ENCODE measurements at places on chromosomes 13 and 19.
A peak's percentile ranks its signal among the peaks of the same experiment; 100 is the strongest.

DNA sequence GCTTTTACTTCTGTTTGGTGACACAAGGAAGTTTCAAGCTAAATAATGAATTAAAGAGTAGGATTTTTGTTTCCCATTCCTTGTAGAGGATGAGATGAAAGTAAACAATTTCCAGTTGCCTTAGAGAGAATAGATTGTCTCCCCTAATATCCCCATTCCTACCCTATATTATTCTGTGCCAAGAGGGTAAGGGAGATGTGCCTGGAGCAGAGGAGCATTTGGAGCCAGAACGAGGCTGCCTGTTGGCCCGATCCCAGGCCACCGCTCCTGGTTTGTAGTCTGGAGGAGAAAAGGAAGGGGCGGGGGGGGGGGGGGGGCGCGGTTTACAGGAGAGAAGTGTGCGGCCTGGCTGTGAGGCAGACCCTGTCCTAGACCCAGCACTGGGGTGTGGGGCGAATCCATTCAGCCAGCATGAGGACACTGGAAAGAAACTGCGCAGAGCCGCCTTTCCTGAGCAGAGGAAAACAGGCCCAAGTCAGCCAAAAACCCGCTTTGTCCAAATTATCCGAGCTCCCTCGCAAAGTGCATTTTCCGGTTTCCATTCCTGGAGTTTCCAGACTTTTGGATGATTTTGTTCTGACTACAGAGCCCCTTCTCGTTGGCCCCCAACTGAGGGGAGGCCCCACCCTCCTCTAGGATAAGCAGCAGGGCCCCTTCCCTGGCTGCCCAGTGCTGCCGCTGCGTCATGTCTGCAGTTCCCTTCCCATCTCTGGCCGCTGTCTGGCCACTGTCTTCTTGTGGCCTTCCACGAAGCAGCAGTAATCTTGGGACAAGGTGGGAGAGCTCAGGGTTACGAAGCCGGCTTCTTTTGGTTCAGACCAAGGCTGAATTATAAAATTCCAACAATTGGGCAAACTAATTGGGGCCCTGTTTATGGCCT, 23.0 kb downstream of the NFIX start:
- DNase-seq = no peak

- no peak for DNase-seq
Observed at GRCh38 chr13:30615866-30616541, 1.7 kb upstream of the USPL1 start.

DNA sequence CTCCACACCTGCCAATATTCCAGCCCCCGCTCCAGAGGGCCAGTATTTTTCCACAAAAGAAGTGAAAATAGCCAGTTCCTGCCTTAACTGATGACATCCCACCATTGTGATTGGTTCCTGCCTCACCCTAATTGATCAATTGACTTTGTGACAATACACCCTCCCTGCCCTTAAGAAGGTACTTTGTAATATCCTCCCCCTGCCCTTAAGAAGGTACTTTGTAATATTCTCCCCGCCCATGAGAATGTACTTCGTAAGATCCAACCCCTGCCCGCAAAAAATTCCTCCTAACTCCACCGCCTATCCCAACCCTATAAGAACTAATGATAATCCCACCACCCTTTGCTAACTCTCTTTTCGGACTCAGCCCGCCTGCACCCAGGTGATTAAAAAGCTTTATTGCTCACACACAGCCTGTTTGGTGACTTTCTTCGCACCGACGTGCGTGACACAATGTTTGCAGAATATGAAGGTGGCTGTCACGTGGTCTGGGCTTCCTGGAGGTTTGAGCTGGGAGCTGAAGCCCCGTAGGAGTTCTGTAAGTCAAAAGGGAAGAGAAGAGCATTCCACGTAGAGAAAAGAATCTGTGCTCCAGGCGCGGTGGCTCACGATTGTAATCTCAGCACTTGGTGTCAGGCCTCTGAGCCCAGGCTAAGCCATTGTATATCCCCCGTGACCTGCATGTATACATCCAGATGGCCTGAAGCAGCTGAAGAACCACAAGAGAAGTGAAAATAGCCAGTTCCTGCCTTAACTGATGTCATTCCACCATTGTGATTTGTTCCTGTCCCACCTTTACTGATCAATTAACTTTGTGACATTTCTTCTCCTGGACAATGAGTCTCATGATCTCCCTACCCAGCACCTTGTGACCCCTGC, 6.2 kb upstream of the FUT3 start:
- DNase-seq = no peak

GRCh38 chr13:42258747-42259146, 13.2 kb upstream of the AKAP11 start:
- DNase-seq = no peak

- DNase-seq = peak; percentile 72
Observed at GRCh38 chr13:100721885-100722512, 47.4 kb upstream of the TMTC4 start.

DNA sequence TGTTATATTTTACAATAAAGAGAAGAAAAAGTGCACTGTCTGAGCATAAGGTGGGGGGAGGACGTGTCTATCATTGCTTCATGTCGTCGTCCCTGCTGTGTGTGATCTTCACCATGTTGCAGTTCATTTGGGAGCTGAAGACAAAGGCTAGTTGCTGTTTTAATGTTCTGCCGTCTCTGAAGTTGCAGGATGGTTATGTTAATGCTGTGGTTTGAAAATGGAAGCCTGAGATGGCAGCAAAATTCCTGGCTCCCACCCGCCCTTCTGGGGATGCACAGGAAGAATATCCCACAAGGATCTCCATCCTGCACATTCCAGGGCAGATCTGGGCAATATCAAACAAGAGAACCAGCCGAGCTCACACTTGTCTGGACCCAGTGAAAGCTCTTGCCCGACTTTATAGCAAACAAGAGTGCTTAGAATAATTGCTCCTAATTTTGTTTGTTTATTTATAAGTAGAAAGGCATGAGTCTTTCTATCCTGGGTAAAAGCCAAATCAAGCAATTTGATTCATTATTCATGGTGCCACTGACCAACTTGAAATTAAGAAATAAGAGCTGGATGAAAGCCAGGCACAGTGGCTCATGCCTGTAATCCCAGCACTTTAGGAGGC, 110.3 kb upstream of the ABCC4 start:
- no peak for DNase-seq

DNA sequence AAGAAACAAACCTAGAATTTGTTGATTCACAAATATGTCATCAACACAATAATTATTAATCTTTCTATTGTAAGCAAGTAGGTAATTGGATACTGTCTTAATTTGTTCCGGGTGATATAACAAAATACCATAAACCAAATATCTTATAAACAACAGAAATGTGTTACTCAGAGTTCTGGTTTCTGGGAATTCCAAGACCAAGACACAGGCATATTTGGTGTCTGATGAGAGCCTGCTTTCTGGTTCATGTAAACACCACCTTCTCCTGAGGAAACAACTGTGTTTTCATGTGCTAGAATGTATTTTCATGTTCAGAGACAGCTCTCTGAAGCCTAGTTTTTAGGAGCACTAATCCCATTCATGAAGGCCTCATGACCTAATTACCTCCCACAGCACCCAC, 1819.5 kb downstream of the SLITRK5 start:
- DNase-seq = no peak

DNA sequence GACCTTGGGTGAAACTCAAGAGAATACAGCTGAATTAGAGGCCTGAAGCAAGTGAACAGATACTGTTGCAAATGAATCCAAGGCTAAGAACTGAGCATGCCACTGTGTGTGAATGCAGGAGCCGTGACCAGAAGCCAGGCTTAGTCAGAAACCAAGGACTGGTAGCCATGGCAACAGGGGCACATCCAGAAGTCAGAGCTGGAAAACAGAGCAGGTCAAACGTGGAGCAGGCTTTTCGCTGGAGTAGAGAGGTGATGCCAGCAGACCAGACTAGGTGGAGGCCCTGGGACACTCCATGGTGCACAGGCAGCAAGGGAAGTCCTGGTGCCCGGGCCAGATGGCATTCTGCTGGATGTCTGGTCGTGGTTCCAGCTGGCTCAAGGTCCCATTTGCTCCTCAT, 564.1 kb downstream of the PCDH9 start:
- DNase-seq = no peak

DNA sequence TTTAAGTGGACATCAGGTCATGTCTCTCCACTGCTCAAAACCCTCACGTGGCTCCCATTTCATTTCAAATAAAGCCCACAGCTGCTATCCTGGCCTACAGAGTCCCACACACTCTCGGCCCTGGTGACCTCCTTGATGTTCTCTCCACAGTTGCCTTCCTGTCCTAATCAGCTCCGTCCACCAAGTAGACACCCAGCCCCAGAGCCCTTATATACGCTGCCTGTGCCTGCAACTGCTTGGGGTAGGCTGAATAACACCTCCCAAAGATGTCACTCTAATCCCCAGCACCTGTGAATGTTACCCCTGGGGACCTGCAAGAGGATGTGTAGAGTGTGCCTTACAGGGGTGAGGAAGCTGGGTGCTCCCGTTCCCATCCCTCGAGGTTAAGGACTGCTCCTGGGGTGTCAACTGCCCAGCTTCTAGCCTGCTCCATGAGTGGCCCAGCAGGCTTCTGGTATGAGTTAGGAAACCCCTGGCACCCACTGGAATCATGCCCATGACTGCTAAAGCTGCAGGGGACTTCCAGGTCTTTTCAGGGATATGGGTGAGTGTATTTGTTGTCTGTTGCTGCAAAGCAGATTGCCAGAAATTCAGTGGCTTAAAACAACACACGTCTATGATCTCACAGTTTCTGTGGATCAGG, 6.0 kb downstream of the FAM187B start:
- DNase-seq = no peak

DNA sequence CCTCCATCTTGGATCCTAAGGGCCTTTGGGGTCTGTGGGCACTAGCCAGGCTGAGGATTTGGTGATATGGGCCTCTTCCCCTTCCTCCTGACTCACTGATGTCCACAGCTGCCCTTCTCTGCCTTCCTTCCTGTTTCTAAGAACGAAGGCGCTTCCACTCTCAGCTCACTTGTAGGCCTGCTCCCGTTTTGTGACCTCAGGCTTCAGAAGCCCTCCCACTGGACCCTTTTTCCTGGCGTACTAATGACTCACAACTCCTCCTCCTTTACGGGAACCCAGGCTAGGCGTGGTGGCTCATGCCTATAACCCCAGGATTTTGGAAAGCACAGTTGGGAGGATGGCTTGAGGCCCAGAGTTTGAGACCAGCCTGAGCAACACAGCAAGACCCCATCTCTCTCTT, 55.6 kb downstream of the TMED1 start:
- DNase-seq = no peak

DNA sequence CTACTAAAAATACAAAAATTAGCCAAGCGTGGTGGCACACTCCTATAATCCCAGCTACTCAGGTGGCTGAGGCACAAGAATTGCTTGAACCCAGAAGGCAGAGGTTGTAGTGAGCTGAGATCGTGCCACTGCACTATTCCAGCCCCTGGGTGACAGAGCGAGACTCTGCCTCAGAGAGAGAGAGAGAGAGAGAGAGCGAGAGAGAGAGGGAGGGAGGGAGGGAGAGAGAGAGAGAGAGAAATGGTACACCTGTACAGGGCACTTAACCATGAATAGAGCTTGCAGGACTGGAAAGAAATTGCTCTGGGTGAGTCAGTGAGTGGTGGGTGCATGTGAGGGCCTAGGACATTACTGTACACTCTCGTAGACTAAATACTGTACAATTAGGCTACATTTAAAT, 40.5 kb upstream of the SLC7A9 start:
- DNase-seq = no peak

DNA sequence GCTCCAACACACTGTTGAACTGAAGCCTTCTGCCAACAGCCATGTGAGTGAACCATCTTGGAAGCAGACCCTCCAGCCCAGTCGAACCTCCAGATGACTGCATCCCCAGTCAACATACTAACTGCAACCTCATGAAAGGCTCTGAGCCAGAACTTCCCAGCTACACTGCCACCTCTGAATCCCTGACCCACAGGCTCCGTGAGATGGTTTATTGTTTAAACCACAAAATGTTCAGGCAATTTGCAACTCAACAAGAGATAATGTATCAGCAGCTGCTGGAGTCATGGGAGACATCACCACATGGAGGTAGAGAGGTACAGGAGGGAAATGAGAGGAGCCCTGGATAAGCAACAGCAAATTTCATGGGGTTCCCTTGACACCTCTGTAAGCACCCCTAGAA, 266.4 kb upstream of the NBEA start:
- no peak for DNase-seq

DNA sequence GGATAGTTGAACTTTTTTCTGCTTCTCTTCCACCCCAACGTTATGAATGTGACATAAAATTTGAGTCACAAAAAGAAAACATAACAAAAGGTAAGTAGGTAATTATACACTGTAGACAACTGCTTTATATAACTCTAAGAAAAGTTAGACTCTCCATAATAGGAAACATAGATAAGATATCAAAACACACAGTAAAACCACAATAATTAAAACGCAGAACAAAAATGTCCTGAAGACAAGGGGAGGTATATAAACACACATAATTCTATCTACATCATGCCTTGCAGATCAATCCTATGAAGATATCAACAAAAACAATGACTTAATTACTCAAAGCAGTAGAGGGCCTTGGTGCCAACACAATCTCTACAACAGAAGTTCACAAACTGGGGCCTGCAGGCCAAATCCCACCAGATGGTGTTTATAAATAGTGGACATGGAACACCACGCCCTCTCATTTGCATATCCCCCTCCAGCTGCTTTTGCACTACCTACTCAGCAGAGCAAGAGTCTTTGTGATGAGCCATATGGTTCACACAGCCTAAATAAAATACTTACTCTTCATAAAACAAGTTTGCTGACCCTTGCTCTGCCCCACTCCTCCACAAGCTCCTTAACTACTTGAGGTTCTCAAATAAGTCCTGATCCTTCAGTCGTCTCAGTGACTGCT, 254.7 kb downstream of the KLF12 start:
- DNase-seq = no peak

- DNase-seq = peak; percentile 85
Observed at GRCh38 chr19:872266-872951, 12.9 kb downstream of the CFD start.

DNA sequence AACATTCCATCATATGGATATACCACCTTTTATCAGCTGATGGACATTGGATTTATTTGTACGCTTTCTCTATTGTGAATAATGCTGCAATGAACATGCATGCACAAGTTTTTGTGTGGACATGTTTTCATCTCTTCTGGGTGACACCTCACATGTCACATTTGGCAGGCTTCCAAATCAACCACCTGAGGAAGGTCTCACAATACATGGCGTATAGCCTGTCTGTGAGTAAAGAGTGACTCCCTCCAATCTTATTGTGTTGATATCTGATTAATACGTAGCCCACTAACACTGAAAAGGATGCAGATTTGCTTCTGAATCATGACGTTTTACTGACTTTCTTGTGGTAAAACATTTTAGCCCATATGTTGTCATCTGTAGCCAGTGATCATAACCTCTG, 61.1 kb downstream of the SLC15A1 start:
- no peak for DNase-seq

All from activated CD4-positive, alpha-beta T cell treated with anti-CD3 and anti-CD28 coated beads, Interleukin-2, amount 50 U/mL, for 48 hours (primary cell).